ENCODE measurements at places on chromosomes 4 and X.

GRCh38 chrX:120244395-120244734 lies 6.2 kb upstream of the ZBTB33 start:
- no peak for DNase-seq

DNA sequence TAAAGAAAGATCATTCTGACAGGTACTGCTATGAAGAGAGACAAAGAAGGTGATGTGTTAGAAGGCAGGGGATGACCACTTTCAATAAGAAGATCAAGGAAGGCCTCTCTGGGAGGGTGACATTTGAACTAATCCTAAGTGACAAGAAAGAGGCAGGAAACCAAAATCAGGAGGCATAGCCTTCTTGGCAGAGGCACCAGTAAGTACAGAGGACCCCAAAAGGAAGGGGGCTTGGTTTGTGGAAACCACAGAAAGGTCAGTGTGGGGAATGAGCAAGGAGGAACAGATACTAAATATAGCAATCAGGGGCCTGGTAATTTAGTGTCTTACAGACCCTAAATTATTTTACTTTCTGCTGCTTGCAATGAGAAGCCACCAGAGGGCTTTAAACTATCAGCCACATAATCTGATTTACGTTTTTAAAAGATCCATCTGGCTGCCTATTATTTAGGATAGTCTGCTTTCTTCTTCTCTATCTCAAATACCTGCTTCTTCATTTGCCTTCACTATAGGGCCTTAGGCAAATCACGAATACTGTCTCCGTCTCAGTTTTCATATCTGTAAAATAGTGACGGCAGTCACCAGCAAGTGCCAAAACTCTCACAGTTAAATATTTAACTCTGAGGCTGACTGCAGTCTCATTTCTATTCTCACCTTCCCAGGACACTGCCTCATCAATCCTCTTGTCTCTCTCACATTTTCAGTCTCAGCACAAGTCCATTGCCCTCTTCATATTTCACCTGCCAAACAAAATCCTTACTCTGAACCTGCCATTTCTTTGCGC lies 16.7 kb downstream of the NR3C2 start:
- no peak for DNase-seq

GRCh38 chr4:113328514-113328913 lies 279.1 kb downstream of the ANK2 start:
- DNase-seq: no peak

DNA sequence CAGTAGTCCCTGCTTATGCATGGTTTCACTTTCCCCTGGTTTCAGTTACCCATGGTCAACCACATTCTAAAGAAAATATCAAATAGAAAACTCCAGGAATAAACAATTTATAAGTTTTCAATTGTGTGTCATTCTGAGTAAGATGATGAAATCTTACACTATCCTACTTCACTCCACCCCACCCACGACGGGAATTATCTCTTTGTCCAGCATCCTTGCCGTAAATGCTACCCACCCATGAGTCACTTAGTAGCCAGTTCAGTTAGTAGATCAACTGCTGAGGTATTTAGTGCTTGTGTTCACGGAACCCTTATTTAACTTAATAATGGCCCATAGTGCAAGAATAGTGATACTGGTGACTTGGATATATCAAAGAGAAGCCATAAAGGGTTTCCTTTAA lies 91.4 kb downstream of the KLHL13 start:
- DNase-seq: no peak

All from PC-9 (cell line).